ENCODE measurements at places on chromosomes 12 and 14.

- DNase-seq: no peak
These were observed 1145.2 kb downstream of the AACS start for GRCh38 chr12:126210448-126210847.

DNA sequence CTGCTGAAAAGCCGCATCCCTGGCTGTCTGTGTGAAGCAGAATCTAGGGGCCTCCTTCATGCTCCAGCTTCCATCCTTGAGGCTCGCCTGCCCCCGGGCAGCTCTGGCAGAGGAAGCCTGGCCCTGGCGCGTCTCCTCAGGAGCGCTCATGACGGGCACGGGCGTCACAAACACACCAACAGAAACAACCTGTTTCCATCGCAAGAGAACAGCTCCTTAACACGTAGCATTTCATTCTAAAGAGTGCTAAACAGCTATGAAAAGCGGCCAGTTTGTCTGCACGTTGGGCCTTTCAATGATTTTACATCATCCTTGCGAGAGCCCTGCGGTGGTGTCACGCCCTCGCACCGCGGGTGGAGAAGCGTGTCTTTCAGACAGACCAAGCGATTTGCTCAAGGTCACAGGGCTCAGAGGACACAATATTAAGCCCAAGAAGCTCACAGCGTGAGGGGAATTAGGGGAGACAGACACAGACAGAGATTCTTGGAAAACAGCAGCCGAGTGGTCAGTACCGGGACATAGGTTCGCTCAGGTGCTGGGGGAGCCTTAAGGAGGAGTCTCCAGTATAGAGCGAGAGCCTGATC lies 4.9 kb downstream of the ADGRD1 start:
- no peak for DNase-seq

DNA sequence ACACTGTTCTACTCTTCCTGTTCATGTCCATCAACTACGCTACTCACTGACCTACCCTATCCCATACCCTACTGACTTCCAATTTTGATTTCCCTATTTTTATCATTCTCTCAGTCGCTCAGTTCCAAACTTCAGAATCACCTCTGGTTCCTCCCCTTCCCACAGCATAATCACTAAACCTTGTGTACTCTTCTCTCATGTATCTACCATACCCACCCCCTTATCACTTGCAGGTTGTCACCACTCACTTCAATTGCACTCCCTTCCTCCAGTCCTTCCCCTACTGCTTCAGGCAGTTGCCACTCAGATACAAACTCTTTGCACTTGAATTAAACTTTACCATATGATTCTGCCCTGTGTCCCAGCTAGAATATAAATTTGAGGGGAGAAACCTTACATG lies 6.3 kb downstream of the RACGAP1 start:
- DNase-seq: no peak

DNA sequence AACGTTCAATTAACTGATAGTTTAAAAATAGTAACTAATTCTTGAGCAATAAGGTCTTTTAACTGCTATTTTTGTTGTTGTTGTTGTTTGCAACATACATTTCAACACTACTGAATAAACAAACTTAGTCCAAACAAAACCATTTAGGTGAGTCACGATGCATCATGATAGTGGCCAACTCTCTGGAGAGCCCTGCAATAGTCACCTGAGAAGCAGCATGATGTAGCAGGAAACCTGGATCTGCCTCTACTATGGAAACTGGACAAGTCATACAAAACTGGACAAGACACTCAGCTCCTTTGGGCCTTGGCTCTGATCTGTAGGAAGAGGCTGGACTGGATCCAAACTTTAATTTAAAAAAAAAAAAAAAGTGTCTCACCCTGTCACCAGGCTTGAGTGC lies 117.3 kb downstream of the MED13L start:
- no peak for DNase-seq

- no peak for DNase-seq
These were observed 43.1 kb downstream of the AKAP6 start for GRCh38 chr14:32372154-32372553.

GRCh38 chr12:124172636-124173035 lies 122.3 kb upstream of the RFLNA start:
- no peak for DNase-seq

DNA sequence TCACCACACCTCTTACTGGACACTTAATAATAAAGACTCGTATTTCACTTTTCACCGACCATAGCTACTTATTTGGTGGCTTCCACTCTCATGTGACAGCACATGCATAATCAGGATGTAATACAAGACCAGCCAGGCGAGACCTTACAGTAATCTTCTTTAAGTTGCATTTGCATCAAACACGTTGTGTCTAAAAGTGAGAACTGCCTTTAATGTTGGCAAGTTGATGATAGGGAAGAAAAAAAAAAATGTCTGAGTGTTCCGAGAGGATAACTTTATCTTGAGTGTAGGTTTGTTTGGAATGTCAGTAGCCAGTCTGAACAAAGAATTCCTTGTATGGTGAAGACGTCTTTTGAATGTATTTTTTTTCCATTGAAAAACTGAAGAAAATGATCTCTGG lies 440.4 kb downstream of the ADAMTS20 start:
- no peak for DNase-seq
